ENCODE measurements at places on chromosomes 3 and 15.

GRCh38 chr3:138881233-138881632, 46.5 kb upstream of the PIK3CB start:
- no peak for DNase-seq

DNA sequence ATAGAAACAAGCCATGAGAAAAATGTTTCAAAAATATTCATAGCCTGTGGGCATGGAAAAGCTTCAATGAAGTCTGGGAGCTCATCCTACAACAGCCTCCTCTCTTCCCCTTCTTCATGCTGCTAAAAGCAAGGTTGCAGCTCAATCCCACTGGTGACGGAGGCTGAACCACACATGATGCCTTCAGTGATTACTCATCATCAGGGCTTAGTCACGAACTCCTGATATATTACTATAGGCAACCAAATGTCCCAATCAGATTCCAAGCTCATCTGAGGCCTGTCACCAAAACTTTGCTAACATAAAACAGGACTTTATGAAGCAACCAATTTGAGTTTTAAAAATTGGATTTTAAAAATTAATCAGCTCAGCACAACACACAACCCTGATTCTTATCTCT, 24.0 kb upstream of the SLC24A5 start:
- no peak for DNase-seq

DNA sequence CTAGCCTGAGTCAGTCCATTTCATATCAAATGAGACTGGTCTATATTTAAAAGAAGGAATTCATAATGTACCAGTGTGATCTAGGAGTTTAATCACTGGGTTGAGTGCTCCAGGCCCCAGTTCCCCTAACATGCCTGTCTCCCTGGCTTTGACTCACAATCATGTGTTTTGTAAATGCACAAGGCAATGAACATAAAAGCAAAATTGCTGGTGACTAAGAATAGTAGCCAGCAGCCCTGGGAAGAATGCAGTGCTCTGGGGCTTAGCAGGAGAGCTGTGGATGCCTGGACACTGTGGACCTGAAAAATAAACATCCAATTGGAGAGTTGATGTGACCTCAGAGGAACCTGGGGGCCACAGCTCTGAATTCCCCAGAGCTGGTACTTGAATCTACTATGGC, 50.3 kb downstream of the SYNPR start:
- no peak for DNase-seq

DNA sequence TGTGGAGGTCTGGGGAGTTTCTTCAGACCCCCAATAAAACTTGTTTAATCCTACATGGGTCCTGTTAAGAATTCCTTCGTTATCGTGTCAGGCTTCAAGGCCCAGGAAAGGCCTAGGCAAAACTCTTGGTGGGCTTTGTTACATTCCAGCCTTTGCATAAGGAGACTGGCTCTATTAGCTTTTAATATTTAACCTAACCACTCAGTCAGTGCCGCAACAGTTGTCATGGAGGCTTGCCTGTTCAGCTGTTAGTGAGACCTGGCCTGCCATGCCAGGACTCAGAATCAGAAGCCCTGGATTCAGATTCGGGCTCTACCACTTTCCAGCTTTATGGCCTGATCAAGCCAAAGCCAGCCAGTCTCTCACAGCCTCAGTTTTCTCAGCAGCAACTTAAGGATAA, 19.6 kb downstream of the EIF1B start:
- no peak for DNase-seq

DNA sequence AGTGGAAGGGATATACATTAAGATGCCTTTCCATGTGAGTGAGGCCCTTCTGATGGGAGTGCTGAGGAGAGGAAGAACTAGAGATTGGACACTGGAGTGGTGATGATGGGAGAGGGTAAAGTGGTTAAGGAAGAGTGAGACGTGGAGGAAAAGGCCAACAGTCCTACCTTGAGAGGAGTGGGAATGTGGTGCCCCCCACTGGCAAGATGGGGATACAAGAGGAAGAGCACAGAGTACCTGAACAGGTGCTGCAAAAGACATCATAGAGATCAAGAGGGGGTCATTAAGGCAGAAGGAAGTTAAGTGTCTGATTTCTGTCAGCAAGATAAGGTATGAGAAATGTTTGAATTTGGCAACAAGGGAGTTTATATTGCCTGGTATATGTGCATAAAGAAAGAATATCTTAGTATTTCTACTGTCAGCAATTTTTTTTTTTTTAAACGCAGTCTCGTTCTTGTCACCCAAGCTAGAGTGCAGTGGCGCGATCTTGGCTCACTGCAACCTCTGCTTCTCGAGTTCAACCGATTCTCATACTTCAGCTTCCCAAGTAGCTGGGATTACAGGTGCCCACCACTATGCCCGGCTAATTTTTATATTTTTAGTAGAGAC, 34.0 kb downstream of the ARIH2 start:
- no peak for DNase-seq

GRCh38 chr3:62007036-62007435, 366.3 kb downstream of the FEZF2 start:
- DNase-seq = no peak

DNA sequence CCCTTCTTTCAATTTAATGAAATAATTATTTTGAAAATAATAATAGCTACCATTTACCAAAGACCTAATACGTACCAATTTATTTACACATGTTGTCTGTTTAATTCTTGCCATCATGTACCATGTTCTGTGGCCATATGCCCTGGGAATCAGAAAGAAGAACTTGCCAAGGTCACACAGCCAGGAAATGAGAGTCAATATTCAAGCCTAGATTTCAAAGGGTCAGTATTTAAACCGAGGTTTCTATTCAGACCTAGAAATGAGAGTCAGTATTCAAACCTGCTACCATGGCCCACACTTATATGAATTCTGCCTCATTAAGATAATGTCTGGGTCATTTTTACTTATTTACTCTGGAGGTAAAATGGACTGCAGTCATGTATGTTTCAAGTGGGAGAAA, 103.6 kb upstream of the TBL1XR1 start:
- DNase-seq = no peak

DNA sequence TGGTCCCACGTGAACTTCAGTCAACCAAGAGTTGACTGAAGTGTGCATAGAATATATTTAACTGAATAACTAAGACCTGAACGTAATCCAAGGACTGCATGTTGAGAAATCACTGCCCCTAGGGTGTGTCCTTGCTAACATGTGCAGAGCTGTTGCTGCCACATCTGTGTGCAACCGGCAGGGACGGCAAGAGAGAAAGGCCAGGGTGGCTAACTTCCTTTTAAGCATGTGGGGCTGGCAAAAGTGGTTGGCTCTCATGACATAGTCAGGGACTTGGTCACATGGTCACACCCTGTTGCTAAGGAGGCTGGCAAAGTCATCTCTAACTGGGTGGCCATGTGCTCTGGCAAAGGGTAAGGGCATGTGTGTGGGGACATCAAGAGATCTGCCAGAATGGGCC, 52.4 kb downstream of the GASK1A start:
- no peak for DNase-seq

GRCh38 chr3:13141991-13142412, 68.8 kb upstream of the IQSEC1 start:
- DNase-seq = no peak

GRCh38 chr3:111947231-111947630, 31.6 kb upstream of the ABHD10 start:
- no peak for DNase-seq

DNA sequence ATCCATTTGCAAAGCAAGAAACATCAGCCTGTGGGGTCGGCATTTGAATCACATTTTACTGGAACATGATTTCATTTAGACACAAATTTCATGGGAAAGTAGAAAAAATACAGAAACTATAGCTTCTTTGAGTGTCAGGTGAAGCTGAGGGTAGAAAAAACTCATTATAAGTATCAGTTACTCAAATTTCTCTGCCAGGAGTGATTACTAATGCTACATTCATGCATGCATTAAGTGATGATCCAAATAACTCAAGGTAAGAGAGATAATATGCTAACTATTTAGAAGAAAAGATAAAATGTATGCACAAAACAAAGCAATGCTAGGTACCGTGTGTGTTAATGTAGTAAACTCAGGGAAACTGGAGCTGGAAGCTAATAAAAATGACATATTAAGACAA, 406.0 kb downstream of the GAP43 start:
- no peak for DNase-seq

DNA sequence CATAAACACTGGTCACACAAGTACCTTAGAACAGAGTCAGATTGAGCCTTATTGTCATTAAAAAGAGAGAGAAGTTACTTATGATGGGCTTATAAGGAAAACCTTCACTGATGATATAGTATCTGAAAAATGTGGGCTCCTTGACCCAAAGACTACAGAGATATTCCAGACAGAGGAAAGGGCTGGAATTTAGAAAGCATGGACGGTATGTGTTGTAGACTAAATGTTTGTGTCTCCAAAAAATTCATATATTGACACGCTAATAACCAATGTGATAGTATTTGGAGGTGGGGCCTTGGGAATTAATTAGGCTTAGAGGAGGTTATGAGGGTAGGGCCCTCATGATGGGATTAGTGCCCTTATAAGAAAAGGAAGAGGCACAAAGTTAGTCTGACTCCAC, 61.0 kb upstream of the DAZL start:
- no peak for DNase-seq

DNA sequence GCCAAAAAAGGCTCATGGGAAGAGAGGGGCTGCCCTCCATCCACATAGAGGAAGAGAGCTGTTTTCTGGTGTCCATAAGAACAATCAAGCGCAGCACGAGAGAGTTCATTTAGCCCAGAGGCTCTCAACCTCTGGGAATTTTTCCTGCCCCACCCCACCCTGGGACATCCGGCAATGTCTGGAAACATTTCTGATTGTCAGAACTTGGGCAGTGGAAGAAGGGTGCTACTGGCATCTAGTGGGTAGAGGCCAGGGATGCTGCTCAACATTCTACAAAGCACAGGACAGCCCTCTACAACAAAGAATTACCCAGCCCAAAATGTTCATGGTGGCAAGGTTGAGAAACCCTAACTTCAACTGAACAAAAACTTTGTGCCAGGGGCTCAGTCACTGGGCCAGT, 92.9 kb downstream of the RAB11A start:
- DNase-seq = no peak

GRCh38 chr3:94433811-94434210, 370.9 kb downstream of the NSUN3 start:
- DNase-seq = no peak

DNA sequence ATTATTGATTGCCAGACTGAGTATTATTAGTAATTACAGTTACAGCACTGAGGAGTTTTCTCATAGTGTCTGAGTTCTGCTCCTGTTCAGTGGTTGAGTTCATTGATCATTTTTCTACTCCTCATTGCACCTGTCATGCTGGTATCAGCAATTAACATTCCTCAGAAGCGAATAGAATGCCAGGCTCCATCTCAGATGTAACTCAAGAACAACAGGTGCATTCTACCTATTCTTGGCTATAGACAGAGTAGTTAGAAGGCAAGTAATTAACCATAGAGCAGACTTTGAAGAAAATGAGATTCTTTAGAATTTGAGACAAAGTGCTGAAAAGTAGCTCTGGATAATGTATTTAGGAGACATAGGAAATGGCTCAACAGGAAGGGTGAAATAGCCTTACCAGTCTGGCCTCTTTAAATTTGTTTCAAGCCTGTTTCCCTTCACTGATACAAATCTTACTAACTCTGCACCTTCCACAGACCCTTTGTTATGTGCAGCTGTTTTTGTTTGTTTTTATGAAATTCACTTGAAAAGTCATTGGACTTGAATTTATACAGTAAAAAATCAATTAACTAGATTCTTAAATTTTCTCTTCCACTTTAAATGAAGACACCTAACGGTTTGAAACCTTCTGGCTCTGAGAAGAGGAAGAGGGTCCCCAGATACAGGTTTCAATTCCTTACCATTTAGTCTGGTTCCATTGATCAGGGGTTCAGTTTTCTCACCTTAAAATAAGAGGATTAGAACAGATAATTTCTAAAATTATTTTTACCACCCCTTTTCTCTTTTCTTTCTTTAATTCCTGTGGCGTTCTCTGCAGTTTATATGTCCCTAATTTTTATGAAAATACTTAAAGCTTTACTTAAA, 109.6 kb downstream of the FNDC3B start:
- DNase-seq = no peak

- no peak for DNase-seq
Observed at GRCh38 chr15:71272932-71273331, 157.7 kb downstream of the THSD4 start.

DNA sequence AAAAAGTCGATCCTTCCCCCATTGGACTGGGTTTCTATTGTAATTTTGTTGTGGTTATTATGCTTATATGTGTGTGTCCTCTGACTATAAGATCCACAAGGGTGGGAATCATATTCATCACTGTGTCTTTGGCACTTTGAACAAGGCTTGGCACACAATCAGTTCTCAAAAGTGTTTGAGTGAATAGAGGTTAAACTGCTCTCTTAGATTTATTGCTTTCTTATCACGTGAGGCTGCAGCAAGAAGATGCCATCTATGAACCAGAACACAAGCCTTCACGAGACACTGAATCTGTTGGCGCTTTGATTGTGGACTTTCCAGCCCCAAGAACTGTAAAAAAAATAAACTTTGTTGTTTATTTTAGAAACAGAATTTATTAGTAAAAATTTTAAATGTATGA, 295.0 kb upstream of the MDFIC2 start:
- DNase-seq = no peak

- DNase-seq = peak; percentile 12
Observed at GRCh38 chr15:97903971-97904572, 56.4 kb upstream of the ARRDC4 start.

- DNase-seq = no peak
Observed at GRCh38 chr3:73652896-73653295, 28.2 kb upstream of the PDZRN3 start.

GRCh38 chr3:12630292-12630691, 33.6 kb downstream of the RAF1 start:
- no peak for DNase-seq

GRCh38 chr15:51310064-51310463, 28.3 kb downstream of the CYP19A1 start:
- DNase-seq = no peak

- DNase-seq = no peak
Observed at GRCh38 chr15:42387603-42388002, 28.3 kb downstream of the CAPN3 start.

DNA sequence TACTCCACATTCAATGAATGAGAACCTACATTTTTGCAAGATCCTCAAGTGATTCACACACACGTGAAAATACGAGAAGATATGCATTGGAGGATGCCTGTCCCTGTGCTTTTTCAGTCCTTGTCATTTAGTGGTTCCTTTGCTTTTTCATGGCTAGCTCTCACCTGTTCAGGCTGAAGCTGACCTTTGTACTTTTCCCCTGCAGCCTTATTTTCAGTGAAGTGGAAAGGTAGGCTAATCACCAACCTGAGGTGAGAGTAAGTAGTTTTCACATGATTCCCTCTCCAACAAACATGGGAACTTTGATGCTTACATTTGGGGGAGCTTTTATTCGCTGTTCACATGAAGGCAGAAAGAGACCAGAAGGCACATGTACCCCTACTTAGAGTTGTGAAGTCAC, 8.3 kb downstream of the ITPR1 start:
- no peak for DNase-seq

- DNase-seq = peak; percentile 35
Observed at GRCh38 chr3:44439499-44440295, 37.8 kb downstream of the ZNF445 start.

DNA sequence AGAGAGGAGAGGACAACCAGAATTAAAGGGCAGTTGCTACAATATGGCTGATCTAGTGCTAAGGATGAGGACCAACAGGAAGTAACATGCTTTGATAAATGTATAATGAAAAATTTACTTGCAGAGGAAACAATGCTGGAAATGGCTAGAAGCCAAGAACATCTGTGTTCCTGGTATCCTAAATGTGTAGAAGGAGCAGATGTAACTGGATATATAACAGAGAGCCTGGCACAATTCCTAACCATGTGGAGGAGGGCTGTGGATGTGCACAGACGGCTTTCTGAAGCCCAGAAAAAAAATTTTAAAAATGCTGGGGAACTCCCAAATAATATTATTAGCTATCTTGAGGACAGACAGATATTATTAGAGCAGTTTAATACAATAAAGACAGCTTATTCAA, 159.4 kb upstream of the GBE1 start:
- DNase-seq = no peak
